Stimulated activated memory B cell treated with anti-CD40 and anti-IgM and Interleukin-4, amounts not matched to agents 10 μg/mL and 1 μg/mL and 100 μg/mL, for 72 hours (primary cell): ENCODE measurements at places on chromosomes 1 and 21.

DNA sequence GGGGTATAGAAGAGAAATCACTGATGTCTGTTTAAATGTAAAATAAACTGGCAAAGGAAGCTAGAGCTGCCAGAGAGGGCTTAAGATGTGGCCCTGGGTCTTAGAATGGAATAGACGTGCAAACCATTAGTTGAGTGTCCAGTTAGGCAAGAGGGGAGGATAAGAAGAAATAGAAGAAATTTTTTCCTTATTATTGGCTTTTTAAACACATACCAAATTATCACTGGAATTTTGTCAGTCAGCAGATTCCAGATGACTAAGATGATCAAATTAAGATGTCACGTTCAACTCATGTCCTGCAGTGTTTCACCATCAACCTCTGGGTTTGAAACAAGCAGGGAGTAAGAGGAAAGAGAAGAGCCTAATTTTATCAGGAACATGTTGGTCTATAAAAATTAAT lies 71.6 kb upstream of the C1orf21 start:
- ATAC-seq: no peak

DNA sequence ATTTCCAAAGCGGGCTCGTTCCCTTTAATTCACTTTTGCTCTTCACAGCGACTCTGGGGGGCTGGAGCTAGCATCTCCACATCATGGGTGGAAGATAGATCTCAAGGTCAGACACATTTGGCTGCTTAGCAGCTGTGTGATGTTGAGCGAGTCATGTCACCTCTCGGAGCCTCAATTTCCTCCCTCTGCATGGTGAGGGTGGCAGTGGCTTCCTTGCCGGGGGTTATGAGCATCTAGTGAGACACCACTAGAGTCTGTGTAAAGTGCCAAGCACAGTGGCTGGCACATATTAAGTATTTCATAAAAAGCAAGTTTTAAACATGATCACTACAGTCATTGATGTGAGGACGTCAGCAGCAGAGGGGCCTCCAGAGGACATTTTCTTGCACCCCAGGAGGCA lies 16.9 kb upstream of the ECE1 start:
- ATAC-seq: no peak

- ATAC-seq: peak; percentile 59
These were observed 122.3 kb downstream of the ESRRG start for GRCh38 chr1:216600730-216601609.

- ATAC-seq: no peak
These were observed 15.2 kb downstream of the PTTG1IP start for GRCh38 chr21:44858291-44858690.

GRCh38 chr1:38203441-38203840 lies 156.8 kb upstream of the POU3F1 start:
- no peak for ATAC-seq

- no peak for ATAC-seq
These were observed 184.5 kb upstream of the EDN2 start for GRCh38 chr1:41668967-41669366.

GRCh38 chr1:241299347-241299746 lies 57.7 kb downstream of the RGS7 start:
- ATAC-seq: no peak

GRCh38 chr21:28375708-28376385 lies 616.8 kb downstream of the LTN1 start:
- ATAC-seq: no peak

GRCh38 chr1:205714190-205714905 lies 34.0 kb upstream of the SLC45A3 start:
- no peak for ATAC-seq

DNA sequence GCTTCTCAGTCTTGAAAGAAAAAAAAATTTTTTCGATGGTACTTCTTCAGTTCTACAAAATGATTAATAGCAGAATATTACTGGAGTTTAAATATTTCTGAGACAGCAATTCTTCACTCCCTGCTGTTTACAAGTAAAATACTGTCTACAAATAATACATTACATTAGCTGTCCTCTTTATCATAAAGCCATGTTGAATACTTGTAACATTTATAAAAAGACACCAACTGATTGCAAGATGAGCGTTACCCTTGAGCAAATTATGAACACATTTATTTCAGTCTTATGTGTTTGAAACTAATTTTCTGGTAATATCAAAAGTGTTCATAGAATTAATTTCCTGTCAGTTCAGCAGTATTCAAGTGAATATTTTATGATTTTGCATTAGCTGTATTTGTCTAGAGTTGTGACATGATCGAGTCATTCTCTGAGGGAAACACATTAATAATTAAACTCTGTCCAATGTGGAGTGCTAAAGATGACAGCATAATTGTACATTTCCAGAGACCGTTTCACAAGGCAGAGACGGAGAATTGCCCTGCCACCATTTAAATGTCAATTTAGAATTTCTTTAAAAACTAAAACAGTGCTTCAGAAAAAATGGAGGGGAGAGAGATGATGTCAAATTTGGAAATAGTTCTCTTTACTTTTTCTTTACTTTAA lies 1359.0 kb upstream of the ADGRL4 start:
- ATAC-seq: no peak

- no peak for ATAC-seq
These were observed 227.8 kb downstream of the NPHP4 start for GRCh38 chr1:5764464-5764863.

DNA sequence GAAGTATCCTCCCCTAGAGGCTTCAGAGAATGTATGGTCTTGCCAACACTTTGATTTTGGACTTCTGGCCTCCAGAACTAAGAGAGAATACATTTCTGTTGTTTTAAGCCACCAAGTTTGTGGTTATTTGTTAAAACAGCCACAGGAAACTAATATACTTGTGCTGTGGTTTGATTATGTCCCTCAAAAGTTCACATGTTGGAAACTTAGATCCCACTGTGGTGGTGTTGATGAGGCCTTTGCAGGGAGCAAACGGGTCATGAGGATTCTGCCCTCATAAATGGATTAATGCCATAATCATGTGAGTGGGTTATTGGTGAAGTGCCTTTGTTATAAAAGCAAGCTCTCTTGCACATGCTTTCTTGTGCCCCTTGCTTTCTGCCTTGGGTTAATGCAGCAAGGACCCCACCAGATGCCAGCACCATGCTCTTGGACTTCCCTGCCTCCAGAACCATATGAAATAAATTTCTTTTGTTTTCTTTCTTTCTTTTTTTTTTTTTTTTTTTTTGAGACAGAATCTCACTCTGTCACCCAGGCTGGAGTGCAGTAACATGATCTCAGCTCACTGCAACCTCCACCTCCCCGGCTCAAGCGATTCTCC lies 157.3 kb downstream of the CLIC6 start:
- ATAC-seq: no peak

- ATAC-seq: no peak
These were observed 185.1 kb upstream of the CAMK1G start for GRCh38 chr1:209398313-209398991.

- no peak for ATAC-seq
These were observed 804.8 kb downstream of the USP25 start for GRCh38 chr21:16534408-16535101.

- ATAC-seq: peak; percentile 85
These were observed at the start of gene FAM89A for GRCh38 chr1:231040019-231040799. Gene FAM89A, minus strand, starts transcription at chr1:231040254. Its CDS starts 43 bp downstream, at chr1:231040211.

DNA sequence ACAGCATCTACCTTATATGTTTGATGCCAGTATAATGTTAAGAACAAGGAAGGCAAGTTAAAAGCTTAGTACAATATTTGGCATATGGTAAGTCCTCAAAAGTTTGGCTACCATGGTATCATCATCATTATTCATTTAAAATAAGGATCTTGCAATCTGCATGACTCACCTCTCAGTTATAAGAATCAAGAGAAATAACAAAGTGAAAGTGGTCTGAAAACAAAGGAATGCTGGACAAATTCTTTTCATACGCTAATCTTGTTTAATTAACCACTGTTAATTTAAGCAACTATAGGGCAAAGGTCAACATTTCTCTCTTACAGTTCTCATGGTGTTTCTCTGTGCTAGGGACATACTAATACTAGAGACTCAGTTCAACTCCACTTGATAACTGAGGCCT lies 13.0 kb upstream of the CLDN19 start:
- no peak for ATAC-seq

DNA sequence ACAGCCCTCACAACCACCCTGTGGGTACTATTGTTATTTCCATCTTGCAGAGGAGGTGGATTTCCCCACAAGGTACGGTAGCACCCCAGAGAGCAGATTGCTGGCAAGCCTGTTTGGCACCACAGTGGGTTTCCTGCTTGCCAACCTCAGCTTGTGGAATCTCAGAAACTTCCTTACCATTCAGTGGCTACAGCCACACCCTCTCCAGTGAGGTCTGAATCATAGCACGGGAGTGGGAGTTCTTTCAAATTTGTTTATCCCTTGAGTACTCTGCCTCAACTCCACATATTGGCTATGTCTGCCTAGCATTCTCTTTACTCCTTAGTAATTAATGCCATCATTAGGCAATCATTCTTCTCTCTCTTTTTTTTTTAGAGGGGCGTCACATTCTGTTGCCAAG lies 162.1 kb downstream of the PTPRU start:
- ATAC-seq: no peak
